ENCODE measurements at places on chromosomes 6 and 20.

- no peak for DNase-seq
Observed at GRCh38 chr6:48188158-48188557, 77.2 kb upstream of the PTCHD4 start.

DNA sequence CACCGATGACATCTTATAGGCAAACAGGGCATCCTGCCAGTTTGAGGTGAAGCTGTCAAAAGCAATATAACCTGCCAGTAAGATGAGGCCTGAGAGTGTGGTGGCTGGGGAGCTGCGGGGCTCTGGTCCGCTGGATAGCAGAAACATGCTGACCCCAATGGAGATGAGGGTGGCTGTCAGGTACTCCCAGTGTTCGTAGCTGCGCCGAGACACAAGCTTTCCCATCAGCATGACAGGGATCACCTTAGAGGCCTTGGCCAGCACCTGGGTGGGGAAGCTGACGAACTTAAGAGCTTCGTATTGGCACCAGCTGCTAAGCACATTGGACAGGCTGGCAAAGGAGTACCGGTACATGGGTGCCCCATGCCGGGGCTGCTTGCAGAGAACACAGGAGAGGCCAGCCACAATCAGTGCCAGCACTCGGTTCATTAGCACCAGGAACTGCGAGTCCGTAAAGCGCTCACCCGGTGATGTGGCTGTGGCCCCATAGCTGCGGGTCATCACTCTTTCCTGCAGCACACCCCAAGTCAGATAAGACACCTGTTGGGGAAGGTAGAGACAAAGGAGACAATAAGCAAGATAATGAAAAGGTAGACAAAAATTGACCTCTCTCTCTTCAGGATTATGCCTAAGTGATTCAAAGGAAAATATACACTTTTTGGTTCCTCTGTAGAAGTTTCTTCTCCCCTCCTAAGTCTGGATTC lies 2.1 kb downstream of the SLC35B2 start:
- DNase-seq = no peak

- no peak for DNase-seq
Observed at GRCh38 chr6:41072836-41073202, at the start of gene NFYA. TSS of gene NFYA (plus strand) at chr6:41072974. CDS start at chr6:41079090, 6,116 bp downstream.

GRCh38 chr6:121055572-121056163 lies 278.6 kb downstream of the TBC1D32 start:
- peak; percentile 38 for DNase-seq

GRCh38 chr6:52551483-52552277 lies 25.2 kb downstream of the TRAM2 start:
- no peak for DNase-seq

GRCh38 chr6:71420095-71420692 lies 131.6 kb downstream of the OGFRL1 start:
- no peak for DNase-seq

DNA sequence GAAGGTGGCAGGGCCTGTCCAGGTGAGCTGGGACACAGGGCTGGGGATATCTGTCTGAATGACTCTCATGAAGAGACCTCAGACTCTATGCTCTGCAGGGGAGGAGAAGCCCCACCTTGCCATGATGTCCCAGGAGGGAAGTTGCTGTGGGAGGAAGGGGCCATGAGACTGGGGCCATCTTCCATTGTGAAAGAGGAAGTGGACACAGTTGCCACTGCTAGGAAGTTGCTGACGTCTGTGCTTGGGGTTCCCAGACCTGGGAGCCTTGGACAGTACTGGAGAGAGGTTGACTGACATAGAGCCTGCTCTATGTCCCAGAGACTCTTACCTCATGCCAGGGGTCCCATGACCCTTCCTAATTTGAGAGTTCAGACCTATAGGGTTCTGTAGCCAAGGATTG lies 24.5 kb downstream of the SIRPB1 start:
- no peak for DNase-seq

GRCh38 chr6:7112741-7113313 lies 5.1 kb downstream of the RREB1 start:
- no peak for DNase-seq

GRCh38 chr6:137402143-137402680 lies 92.0 kb downstream of the OLIG3 start:
- DNase-seq = no peak

- DNase-seq = no peak
Observed at GRCh38 chr20:13927171-13927570, 63.2 kb downstream of the SEL1L2 start.

DNA sequence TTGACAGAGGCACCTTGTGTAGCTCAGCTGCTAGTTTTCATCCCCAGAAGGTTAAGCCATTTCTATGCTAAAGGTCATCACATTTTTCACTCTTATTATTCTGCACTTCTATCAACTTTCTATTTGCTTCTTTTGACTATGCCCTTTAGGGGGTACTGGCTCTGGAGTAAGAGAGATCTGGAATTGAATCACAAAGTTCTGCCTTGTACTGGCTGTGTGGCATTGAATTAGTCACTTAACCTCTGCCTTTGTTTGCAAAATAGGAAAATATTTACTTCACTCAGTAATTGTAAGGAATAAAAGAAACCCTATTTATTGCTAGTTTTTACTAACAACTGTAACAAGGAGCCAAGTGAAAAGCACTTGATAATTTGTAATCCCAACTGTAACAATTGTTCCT lies 56.8 kb upstream of the MTRF1L start:
- no peak for DNase-seq

GRCh38 chr6:113281431-113281830 lies 575.7 kb upstream of the MARCKS start:
- no peak for DNase-seq

DNA sequence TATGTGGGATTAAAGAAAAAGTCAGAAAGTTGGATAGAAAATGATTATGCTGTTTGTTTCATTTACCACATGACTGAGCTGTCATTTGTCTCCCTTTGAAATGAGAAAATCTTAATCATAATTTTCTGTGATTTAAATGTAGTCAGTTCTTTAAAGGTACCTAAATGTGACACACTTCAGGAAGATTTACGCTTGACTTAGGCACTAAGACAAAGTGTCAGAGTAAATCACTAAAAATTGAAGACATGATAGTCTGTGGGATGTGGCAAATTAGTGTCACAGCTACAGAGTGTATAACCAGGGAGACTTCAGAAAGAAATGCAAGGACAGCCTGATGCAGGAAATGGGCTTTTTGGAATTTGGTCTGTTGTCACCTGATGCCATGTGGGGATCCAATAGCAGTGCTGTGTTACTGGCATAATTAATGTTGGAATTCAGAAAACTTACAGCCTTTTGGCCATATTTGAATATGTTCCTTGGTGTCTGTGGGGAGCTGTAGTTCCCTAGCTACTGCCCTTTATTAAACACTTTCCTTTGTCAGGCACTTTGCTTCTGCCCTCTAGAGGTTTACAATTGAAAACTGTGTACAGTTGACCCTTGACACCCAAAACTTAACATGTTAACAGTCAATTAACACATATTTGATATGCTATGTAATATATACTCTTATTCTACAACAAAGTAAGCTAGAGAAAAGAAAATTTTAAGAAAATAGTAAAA lies 493.8 kb downstream of the UTRN start:
- DNase-seq = no peak

DNA sequence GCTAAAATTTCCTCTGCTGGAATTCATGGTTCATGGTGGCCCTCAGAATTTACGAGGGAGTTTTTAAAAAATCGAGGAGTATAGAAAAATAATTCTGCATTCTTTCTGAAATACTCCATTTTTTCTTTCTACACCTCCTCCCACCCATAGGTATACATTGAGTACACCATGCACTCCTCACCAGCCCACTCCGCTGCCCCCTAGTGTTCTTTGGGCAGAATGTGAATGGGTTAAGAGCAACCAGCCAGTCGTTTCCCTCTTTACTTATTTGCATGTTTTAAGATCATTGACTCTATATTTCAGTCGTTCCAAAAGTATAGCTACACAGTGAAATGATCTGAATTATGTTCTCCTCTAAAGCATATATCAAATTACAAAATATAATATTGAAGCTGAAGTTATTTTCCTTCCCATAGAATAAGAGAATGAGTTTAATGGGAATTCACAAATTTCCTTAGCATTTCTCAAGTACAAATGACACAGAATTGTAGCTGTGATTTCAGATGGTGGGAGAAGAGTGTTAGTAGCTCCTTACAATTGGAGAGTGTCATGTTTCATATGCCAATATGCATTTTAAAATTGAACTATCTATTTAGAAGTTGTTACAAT lies 977.7 kb upstream of the SLC35B3 start:
- no peak for DNase-seq

DNA sequence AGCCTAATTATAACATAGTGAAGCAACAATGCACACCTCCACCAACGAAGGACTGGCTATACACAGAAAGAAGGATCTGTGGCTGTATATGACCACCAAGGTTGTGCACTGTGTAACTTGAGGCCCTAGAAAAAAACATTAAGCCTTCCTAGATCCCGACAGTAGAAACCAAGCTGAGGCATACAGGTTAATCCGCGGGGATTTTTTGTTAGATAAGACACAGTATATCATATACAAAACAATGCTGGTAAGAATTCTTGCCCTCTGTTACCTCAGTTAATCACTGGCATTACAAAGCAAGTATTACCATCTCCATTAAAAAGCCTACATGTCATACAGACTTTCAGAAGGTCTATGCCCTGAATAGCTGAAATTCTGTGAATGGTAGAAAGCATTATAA lies 228.8 kb downstream of the TBC1D32 start:
- DNase-seq = no peak

GRCh38 chr6:154343473-154344308 lies 12.9 kb downstream of the IPCEF1 start:
- no peak for DNase-seq
